ENCODE measurements at places on chromosomes 2 and 18.

GRCh38 chr2:36137612-36138011 lies 218.0 kb upstream of the CRIM1 start:
- no peak for DNase-seq

DNA sequence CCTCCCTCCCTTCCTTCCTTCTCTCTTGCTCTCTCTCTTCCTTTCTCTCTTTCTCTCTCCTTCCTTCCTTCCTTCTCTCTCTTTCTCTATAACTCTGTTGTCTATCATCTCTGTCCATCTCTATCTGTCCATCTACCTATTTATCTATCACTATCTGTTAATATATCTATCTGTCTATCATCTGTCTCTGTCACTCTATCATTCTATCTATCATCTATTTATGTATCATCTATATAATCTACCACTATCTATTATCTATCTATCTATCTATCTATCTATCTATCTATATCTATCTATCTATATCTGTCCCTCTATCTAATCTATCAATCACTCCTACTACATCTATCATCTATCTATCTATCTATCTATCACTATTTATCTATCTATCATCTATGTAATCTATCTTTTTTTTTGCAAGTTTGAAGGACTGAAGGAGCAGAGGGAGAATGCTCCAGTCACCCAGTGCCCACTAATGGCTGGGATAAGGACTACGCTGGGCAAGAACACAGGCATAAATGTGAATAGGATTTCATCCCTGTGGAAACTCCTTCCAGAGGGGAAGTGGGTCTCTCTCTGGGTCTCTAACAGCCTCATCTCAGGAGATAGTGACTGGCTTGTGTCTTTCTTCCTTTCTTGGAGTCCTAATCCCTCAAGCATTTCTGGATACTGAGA lies 427.0 kb downstream of the LPIN1 start:
- no peak for DNase-seq

DNA sequence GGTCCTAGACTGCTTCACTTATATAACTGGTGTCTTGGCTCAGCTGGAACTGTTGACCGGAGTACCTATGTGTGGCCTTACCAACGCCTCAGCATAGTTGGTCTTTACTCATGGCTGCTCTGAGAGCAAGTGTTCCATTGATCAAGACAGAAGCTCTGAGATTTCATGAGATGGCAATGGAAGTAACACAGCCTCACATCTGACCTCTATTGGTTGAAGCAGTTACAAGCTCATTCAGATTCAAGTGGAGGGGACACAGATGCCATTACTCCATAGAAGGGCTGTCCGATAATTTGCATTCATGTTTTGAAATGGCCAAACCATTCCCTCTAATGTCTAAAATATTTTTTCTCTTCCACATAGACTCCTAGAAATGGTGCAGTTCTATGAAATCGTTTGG lies 46.4 kb upstream of the STK39 start:
- no peak for DNase-seq

DNA sequence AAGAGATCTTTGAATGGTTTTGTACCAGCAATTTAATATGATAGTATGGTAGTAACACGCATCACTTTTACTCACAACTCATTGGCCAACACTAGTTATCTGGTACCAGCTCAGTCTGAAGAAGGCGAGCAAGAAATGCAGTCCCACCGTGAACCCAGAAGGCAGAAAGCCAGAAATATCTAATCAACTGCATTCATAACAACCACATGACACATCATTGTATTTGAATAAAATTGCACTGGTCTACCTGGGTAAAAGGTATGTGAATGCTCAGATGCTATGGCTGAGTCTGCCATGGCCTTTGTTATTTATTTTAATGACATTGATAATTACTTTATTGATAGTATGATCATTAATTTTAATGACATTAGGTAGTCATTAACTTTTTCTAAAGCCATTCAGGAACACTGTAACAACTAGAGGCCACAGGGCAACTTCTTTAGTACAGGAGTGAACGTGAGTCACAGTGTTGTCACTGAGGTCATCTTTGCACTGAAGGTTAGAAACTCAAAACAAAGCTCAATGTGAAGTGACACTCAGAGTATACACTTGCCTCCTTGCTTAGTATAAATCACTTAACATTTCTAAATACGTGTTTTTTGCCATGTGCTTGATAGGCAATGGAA lies 475.6 kb upstream of the TNP1 start:
- DNase-seq = no peak

Data from activated CD8-positive, alpha-beta T cell treated with anti-CD3 and anti-CD28 coated beads for 36 hours (primary cell).